ENCODE measurements at places on chromosomes 6 and 20.

- DNase-seq = no peak
Measured at GRCh38 chr6:119274197-119274595, 75.4 kb downstream of the MAN1A1 start.

DNA sequence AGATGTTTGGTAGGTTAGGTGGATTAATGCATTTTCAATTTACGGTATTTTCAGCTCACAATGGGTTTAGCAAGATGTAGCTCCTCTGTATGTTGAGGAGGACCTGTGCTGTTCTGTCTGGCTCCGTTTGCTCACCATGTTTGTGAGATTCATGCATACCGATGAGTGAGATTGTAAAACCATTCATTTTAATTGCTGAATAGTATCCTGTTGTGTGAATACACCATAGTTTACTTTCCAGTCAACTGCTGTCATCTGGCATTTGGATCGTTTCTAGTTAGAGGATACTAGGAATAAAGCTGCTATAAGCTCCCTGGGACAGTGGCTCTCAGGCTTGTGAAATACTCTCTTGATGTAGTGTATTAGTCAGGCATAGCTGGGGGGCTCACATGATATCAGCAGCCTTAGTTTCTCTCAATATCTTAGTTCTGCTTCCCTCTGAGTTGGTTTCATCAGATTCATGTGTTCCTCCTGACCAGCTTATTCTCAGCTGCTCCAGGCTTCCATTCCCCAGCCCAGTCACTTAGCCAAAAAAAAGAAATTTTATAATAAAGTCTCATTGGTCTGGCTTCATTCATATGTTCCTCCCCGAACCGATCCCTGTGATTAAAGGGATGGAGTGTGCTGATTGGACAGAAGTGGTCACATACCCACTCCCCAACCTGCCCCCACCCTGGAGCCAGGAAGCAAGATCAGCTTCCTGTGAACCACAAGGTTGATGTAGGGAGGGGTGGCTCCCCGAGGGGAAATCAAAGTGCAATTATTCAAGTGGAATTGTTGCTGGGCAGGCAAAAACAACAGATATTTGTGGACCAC, 10.9 kb upstream of the B4GALT5 start:
- peak; percentile 62 for DNase-seq

DNA sequence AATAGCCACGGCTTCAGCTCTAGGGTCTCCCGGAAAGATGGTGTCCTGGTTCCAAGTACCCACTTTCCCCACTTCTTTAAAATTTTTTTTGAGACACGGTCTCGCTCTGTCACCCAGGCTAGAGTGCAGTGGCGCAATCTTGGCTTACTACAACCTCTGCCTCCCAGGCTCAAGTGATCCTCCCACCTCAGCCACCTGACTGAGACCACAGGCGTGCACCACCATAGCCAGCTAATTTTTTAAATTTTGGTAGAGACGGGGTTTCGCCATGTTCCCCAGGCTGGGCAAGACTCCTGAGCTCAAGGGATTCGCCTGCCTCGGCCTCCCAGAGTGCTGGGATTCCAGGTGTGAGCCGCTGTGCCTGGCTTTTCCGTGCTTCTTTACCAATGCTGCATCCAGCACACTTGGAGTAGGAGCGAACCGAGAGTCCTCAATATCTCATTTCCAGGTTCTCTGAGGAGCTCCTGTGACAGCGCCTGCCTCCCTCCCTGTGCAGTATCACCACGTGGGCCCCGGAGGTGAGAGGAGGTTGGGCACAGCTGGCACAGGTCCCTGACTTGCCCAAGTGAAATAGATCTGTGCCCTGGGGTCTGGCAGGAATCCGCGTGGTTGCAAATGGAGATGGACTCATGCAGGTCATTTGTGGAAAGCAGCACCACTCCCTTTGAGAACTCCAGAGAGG, 37.3 kb downstream of the EZR start:
- no peak for DNase-seq

DNA sequence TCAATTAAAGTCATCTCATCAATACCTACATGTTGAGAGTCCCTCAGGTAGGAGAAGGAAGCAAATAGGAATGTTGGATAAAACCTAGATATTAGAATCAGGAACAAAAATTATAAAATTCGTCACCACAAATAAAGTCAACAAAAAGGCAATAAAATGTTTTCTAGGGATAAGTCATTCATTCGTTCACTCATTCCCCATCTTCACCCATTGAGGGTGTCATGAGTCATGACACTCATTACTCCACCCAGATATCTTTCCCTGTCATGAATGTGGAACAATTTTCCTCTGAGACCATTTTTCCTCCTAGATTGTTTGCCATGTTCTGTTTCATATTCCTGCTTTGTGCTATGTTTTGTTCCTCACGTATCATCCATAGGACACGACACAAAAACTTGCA, 50.9 kb upstream of the OLIG3 start:
- no peak for DNase-seq

DNA sequence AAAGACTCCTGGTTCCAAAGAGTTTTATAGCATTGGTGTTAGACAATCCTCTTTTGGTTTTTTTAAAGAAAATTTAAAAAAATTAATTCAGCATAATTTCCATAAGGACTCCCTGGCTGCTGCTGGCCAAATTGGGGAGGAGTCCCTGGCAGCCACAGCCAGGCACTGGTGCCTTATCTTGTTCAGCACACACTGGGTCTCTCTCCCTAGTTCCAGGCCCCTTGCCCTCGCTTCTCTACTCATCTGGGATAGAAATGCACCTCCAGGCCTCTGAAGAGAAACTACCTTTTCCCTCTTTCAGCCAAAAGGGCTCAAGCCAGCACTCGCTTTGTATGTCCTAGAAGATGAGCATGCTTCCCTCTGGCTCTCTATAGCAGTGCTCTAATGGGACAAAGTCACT, 13.4 kb upstream of the MAPK13 start:
- DNase-seq = peak; percentile 84

DNA sequence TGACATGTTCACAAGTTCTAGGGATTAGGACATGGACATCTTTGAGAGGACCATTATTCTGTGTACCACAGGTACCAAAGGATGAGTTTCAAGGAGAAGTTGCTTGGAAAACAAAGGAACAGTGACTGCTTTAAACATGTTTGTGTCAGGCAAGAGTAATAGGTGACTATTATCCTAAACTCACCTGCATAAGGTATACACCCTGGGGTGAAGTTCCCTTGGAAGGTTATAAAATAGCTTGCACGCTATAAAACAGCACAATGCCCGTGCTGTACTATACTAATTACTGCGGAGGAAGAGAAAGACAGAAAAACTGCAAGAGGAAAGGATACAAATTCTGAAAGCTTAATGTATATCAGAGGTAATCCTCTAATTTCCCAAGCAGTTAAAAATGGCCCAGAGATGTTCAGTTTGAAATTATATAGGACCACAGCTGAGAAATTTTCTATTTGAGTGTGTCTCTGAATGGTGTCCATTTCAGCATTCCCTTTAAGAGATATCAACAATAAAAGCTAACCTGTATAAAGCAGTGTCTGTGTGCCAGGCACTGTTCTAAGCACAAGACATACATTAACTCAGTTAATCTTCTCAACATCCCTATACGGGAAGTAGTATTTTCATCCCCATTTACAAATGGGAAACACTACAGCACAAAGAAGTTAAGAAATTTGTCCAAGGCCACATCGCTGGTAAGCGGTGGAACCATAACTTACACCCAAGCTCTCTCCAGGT, 19.7 kb downstream of the TBC1D32 start:
- no peak for DNase-seq

- peak; percentile 60 for DNase-seq
Measured at GRCh38 chr6:156279261-156279969, 497.8 kb upstream of the ARID1B start.

DNA sequence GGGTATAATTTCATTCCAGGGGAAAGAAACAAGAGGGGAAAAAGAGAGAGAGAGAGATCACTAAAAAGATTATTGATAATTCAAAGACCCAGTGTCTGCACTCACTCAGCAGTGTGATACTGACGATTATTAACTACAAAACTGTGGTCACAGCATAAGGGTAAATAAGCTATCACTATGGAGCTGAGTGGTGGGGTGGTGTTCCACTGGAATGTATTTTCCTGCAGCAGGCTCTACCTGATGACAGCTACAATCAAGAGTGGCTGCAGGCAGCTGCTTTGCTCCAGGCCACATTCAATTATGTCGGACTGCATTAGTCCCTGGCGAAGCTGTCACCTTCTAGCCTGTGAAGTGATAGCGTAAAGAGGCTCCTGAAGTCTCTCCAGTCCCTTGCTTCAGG, 122.2 kb upstream of the TFAP2D start:
- no peak for DNase-seq

- DNase-seq = no peak
Measured at GRCh38 chr20:47111576-47111975, 216.9 kb downstream of the EYA2 start.

- DNase-seq = no peak
Measured at GRCh38 chr6:22045261-22045912, 251.4 kb downstream of the PRL start.

- no peak for DNase-seq
Measured at GRCh38 chr20:56839786-56840185, 210.7 kb downstream of the TFAP2C start.

GRCh38 chr6:82083646-82084045, 163.9 kb downstream of the IBTK start:
- no peak for DNase-seq

- no peak for DNase-seq
Measured at GRCh38 chr20:5608104-5608441, 142.1 kb upstream of the SHLD1 start.

- DNase-seq = no peak
Measured at GRCh38 chr6:33689879-33690278, 21.6 kb downstream of the UQCC2 start.
